Caki2 (cell line): ENCODE measurements at places on chromosomes 12 and 14.

DNA sequence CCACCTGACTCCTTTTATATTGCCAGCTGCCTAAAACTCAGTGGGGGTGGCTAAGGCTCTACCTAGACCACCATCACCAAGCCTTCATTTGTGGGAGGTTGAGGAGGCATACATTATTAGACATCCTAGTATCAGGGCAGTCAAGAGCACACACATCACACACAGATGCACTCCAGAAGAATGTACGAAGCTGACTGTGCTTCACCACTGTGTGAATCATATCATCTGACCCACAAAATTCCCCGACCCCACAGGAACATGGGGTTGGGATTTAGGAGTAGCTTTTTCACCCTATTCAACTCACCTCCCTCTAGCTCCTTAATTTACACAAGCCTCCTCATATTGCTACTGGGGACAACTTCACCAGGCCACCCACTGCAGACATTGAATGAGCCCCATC lies 64.8 kb upstream of the BDKRB2 start:
- DNase-seq = no peak

DNA sequence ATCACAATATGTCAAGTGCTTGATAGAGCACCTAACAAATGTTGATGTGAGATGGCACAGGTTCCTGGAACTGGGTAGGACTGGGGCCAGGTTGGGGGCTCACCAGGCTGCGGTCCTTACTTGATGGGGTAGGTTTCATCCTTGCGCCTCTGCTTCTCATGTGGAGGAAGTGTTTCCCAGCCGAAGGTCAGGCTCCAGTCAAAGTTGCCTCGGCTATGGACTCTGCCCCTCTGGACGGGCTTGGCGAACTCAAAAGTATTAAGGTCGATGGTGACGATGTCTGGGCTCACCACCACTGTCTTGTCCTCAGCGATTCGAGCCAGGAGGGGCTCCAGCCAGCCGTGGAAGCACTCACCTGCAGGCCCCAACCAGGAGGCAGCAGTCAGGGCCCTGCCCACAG lies 17.5 kb upstream of the CELA1 start:
- no peak for DNase-seq

DNA sequence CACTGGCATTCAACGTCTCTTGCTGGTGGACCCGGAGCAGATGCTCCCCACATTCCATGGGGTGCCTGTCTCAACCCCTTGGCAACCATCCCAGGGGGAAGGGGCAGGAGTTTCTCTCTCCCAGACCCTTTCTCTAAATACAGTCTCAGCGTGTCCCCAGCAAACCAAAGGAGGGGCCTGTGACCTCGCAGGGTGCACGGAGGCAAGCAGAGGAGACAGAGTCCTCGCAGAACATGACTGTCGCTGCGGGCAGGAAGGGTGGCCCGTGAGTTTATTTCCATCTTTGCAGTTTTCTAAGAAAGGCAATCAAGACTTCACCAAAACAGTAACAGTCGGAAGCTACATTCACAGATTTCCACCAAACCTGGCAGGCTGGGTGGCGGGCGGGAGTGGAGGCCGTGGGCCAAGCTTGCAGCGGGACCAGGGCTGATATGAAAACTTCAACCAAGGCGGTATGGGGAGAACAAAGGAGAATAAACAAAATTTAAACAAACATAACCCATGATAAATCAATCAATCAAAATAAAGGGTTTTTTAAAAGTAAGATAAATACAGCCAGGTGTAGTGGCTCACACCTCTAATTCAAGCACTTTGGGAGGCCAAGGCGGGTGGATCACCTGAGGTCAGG lies 18.6 kb downstream of the BRF1 start:
- DNase-seq = no peak

DNA sequence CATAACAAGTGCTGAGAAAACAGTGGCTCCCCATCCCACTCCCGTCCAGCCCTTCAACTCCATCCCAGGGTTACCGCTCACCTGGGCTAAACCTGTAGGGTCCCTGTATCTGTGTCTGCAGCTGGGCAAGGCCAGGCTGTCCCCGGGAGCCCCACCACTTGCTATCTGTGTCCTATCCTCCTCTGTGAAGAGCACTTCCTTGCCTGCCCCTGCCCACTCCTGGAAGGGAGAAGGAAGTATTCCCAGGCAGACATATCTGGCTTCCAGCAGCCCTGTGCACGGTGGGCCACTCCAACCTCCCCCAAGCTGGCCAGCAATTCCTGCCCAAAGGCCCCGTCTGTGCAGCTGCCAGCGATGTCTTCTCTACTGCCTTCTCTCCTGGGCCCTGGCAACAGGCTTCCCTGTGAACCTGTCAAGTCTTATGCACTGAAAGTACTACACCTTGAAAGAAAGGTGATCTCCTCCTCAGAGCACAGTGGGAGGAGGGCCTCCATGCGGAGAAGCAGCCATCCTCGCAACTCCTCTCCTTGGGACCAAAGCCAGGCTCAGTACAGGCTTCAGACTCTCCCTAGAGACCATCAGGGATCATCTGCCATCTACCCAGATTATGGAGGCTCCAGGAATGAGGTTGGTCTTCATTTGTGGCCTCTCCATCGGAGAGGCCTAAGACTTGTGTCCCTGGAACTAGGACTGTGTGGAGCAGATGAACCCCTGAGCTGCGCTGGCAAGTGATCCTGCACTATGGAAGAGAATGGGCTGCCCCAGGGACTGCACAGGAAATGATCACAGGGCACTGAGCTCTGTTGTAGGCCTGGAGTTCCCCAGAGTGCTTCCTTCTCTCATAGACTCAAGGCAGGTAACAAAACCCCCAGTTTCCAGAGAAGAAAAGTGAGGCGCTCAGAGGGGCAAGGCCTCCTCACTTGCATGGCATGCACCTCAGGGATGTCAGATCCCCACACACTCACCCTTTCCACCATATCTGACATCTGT lies 663.6 kb downstream of the BCL11B start:
- DNase-seq = no peak

GRCh38 chr12:82757059-82757458 lies 70.4 kb downstream of the TMTC2 start:
- DNase-seq = no peak

- DNase-seq = peak; percentile 50
Measured at GRCh38 chr14:54691525-54692283, 124.8 kb downstream of the SAMD4A start.

DNA sequence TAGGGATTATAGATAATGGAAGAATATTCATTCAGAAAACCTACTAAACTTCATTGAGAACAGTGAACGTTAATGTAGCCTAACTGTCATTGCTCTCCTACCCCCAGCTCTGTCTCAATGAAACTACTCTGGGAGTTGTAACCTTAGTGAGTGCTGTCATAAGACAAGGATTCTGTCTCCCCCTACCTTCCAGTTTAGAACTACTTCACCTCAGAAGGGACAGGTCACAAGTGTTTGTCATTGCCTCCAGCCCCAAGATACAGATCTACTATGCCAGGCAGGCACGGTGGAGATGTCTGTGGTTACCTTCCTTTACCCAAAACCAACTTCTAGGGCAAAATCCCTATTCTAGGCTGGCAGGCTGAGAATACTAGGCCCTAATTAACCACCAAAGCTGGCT lies 833.1 kb upstream of the SEL1L start:
- DNase-seq = no peak

DNA sequence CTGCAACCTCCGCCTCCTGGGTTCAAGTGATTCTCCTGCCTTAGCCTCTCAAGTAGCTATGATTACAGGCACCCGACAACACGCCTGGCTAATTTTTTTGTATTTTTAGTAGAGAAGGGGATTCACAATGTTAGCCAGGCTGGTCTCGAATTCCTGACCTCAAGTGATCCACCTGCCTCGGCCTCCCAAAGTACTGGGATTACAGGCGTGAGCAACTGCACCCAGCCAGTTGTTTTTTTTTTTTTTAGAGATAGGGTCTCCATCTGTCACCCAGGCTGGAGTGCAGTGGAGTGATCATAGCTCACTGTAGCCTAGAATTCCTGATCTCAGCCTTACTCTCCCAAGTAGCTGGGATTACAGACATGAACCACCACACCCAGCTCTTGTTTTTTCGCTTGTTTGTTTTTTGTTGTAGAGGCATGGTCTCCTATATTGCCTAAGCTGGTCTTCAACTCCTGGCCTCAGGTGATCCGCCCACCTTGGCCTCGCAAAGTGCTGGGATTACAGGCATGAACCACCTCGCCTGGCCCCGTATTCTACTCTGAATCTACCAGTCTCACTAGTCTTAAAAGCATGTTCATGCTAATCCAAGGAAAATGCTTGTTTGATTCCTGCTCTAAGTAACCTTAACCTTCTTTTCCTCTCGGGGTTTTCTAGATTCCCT lies 31.7 kb upstream of the STRN3 start:
- no peak for DNase-seq

DNA sequence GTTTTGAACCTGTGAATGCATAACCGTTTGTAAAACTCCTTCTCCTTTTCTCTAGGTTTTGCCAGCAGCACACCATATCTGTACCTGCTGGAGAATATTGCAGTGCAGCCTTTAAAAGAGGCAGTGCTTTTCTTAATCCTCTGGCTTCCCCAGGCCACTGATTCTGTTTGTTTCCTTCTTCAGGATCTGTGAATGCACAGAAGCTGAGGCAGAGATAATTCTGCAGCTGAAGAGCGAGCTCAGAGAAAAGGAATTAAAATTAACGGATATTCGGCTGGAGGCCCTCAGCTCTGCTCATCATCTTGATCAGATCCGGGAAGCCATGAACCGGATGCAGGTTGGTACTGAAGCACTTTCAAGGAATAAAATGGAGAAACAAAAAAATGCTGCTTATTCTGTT lies 348.7 kb downstream of the NAV3 start:
- no peak for DNase-seq

- no peak for DNase-seq
Measured at GRCh38 chr14:30387871-30388270, 171.1 kb upstream of the G2E3 start.

DNA sequence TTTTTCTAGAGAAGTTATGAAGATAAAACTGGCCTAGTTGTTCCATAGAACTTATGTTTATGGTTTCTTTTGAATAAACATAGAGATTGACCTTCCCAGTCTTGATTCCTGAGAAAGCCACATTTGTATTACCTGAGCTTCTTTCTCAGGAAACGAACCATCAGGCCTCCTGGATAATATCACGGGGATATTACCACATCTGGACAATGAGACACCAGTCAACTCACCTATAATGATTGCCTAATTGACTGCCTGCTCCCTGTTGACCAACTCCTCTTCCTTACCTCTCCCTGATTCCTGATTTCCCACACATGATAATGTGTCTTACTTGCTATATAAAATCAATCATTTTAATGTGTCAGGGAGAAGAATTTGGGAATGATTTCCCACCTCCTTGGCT lies 822.7 kb downstream of the LRFN5 start:
- DNase-seq = no peak

- DNase-seq = no peak
Measured at GRCh38 chr12:92275443-92276154, 130.0 kb upstream of the BTG1 start.

DNA sequence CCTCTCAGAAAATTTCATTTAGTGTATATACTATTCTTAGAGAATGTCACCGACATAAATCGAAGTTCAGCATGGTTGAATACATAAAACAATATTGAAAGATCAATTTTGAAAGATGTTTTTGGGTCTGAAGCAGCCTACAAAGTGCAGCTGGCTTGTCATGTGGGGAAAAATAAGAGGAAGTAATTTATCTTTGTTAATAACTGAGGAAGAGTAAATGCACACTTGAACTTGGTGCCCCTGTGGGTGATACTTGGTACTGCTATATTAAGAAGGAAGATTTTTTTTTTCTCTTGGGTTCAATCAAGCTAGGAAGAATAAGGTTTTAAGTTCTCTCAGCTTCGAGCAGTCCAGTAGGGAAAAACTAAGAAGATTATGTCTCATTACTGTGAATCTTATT lies 661.3 kb downstream of the RPL10L start:
- DNase-seq = no peak

DNA sequence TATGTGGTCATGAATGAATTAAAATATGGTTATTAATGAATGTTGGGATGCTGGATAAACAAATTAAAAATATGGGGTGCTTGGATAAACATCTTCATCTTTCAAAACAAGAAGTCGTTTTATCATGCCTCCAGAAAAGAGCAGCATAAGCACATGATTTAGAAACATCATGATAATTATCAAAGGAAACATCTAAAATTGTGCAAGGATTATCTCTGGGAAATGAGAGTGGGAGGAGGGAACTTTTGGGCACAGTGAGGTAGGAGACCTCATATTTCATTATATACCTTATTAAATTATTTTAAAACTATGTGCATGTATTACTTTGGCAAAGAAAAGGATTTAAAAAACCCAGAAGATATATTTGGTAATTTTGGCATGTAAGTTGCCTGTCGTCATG lies 8.9 kb downstream of the C3AR1 start:
- DNase-seq = no peak

DNA sequence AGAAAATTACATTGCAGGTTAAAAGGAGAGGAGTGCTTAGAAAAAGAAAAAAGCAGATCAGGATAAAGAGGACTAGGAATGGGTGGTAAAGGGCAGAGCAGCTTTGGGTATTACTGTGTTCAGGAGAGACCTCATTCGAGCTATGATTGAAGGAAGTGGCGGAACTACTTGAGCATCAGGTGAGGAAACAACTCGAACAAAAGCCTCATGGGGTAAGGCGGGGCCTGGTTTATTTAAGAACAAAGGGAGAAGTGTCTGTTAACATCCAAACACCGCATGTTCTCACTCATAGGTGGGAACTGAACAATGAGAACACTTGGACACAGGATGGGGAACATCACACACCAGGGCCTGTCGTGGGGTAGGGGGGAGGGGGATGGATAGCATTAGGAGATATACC lies 444.6 kb upstream of the CCDC196 start:
- DNase-seq = no peak

DNA sequence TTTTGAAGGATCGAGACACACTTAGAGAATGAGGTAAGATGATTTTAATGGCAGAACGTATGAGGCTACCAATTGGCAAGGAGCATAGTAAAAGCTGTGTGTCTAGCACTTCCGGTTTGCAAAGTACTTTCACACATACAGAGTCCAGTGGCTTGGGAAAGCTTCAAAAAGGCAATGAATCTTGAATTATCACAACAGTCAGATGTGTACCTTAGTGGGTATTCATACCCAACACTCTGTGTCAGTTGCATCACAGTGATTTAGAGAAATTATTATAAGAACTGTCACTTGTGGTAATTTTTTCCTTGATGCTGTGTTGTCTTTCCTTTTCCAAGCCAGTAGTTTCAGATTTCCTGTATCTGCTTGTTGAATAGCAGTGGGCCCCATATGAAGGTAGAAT lies 424.1 kb downstream of the PCNX1 start:
- DNase-seq = no peak

DNA sequence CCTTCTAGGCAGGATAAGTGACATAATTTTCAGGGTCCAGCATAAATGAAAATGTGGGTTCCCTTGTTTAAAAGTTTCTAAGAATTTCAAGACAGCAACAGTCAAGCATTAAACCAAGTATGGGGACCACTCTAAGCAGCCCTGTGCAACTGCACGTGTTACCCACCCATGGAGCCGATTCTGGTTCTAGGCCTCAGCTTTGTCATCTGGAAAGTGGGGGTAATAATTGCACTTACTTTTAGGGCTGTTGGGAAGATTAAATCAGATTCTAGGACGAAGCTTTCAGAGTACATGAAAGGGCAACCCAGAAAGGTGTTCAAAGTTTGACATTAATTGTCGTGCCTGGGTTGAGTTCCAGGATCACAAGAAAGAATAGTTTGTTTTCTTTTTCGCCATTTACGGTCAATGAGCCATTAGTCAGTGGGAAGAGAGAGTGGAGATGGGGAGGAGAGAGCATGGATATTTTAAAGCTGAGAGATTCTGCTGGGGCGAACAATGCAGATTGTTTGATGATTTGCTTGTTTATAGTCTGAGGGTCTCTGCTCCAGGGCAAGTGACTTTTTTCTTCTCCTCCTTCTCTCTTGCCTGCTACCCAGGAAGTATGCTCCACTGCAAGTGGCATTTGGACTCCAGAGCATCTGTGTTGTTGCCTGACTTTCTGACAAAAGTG lies 10.7 kb upstream of the PPFIBP1 start:
- DNase-seq = no peak
